ENCODE measurements at places on chromosomes 12 and 14.

DNA sequence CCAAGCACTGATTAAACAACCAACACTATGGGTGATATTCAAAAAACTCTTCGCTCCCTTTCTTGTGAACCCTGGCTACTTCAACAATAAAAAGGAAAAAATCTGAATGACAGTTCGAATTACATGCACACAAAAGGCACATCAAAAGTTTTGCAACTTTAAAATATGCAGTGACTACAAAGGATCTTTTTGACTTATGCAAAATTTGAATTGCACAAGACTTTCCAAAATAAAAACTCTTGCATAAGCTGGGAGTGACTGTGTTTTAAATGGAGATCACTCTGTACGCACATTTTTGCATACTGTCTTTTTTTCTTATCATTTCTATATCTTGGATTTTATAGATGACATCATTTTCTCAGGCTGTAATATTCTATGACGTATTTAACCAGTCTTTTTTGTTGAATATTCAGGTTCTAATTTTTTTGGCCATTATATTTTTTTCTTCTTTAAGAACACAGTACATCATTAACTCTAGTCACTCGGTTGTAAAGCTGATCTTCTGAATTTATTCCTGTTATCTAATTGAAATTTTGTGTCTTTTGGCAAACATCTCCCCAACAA is 667.6 kb upstream of the TBX3 start:
- no peak for DNase-seq

DNA sequence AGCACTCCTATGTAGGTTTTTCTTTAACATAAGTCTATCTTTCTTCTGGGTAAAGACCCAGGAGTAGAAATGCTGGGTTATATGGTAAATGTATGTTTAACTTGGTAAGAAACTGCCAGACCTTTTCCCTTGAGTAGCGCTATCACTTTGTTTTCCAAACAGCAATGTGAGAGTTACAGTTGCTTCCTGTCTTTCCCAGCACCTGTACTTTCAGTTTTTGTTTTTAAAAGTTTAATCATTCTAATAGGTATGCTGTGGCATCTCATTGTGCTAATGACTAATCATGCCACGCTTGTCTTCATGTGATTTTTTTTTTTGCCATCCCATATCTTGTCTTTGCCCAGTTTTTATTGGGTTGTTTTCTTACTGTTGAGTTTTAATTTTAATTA is 28.1 kb downstream of the GIT2 start:
- DNase-seq: no peak

- no peak for DNase-seq
These were observed 329.0 kb downstream of the TMEM121 start for GRCh38 chr14:105855246-105855892.

DNA sequence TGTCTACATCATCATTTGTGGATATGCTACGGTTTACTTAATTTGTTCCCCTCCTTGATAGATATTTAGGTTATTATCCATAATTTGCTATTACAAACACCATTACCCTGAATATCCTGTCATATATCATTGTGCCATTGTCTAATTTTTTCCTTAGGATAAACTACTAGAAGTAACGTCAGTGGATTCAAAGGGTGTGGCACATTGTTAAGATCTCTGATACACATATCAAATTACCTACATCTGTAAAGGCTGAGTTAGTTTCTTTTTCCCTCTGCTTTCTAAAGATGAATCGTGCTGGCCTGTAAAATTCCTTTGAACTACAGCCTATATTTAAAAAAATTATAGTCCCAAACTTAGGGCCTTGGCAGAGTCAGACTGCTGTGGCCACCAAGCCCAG is 53.9 kb upstream of the STRN3 start:
- no peak for DNase-seq

DNA sequence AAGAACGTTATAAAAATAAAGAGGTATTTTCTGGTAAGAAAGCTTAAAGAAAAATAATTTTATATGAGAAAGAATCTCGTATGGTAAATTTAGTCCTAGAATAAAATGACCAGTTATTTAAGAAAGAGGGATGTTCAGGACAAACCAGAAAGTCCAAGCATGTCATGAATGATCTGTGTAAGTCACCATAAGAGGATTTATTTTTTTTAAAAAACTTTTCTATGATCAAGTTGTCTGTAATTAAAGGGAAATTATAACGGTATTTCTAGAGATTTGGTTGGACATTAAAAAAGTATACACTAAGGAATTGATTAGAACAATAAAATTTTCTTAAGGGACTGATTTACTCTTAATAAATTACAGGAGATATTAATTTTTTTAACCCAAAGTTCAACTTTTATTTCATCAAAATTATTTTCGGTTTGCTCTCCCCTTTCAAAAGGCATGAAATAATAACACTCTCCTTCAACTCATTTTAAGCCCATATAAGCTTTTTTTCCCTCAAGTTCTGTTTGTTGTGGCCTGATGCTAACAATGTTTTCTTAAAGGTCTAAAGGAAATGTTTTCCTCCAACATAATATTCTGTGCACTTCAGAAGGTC is 49.9 kb upstream of the CPSF6 start:
- no peak for DNase-seq

- no peak for DNase-seq
These were observed 65.0 kb downstream of the GALNT9 start for GRCh38 chr12:132264086-132265010.

GRCh38 chr14:51369814-51370213 is 129.8 kb downstream of the TMX1 start:
- DNase-seq: no peak

GRCh38 chr12:94297876-94298505 is 149.6 kb downstream of the PLXNC1 start:
- DNase-seq: no peak

DNA sequence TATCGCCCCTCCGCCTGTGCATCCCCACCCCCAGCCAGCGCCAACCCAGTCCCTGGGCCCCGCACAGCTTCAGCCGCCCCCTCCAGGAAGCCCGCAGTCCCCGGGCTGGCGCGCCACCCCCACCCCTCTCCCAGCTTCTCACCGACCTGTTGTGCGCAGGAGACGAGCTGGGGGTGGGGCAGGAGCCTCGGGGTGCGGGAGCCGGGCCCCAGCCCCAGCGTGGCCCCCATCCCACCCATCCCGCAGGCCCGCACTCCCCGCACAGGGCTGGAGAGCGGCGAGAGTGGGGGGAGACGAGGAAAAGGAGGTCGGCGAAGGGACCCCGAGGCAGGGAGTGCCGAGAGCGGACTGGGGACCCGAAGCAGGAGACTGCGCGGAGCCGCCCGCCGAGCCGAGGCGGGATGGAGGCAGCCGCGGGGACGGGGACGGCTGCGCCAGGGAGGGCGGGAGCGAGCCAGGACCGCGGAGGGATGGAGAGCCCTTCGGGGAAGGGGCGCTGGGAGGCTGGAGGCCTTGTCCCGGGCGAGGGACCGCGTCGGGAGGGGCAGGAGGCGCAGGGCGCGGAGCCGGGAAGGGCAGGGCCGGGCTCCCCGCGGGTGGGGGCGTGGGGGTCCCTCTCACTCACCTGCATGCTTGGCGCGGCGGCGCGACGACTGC is 498 bp downstream of the PIANP start:
- DNase-seq: no peak

DNA sequence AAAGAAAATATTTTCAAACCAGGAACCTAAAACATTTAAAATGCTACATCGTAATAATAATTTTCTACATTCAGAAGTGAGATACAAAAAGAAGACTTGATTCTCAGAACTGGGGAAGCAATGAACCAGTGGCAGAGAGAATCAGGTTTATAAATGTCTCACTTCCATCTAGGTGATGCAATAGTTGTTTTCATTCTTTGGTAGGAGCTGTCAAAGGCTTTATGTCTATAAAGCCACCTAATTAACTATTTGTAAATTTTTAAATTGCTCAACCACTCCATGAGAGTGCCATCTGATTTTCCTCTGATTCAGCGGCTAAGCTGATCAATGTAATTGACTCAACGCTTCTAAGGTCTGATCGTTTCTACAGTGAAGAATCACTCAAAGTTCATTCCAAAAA is 66.1 kb downstream of the ARMH4 start:
- no peak for DNase-seq

DNA sequence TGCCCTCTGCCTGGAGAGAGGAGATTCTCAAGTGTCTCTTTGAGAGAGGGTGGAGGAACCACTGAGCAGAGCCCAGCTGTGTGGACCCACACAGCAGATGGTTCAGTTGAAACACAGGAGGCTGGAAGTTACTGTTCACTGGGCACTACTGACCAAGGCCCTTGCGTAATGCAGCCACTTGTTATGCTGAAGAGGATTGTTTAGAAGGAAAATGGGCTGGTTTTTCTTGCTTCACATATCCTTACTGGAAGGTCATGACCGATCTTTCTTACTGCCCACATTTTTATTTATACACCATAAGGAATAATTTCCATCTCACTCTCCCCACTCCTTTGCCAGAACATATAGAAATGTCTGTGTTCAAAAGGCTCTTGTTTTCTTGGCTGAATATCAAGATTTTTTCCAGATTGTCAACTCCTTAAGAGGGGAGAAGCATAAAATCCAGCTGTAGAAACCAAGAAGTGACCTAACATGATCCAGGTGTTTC is 375.1 kb upstream of the DDHD1 start:
- DNase-seq: no peak

DNA sequence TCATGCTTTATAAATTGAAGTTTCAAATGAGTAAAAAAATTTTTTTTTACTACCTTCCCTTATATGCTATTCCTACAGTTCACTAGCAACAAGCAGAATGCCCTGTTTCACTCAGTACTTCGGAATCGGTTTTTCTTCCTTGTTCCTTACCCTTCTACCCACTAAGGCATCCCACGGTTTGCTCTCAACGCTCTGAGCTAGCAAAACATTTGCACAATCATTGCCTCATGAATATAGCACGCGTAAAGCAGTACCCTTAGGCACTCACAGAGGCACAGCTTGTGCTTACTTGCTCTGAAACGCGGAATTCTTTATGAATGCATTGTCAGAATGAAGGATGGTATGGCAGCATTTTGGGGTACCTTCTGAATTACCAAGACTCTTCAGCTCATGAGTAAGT is 45.0 kb downstream of the PPP1R13B start:
- no peak for DNase-seq

GRCh38 chr12:57836442-57837375 is 9.8 kb downstream of the CTDSP2 start:
- DNase-seq: no peak

Measured in stimulated activated CD8-positive, alpha-beta memory T cell treated with anti-CD3 and anti-CD28 coated beads, Interleukin-4, amount 100 ng/mL, for 1 hour (primary cell).